ENCODE measurements at places on chromosomes 12 and 14.

- DNase-seq: no peak
Observed at GRCh38 chr12:124652661-124653060, 85.2 kb upstream of the NCOR2 start.

DNA sequence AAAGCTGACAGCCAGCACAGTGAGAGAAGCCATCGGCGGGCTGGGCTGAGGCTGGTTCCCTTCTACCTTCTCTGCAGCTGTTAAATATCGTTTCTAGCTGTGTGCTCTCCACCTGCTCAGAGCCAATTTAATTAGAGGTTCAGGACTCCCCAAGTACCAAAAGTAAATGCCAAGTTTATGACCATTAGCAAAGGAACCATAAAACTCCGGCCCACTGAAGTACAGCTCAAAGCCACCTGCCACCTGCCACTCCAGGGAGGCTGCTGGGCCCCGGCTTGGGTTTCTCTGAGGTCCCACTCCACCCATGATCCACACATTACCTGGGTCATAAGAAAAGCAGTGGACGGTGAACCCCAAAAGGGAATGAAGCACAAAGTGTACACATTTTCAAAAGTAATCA is 272.8 kb downstream of the KSR2 start:
- DNase-seq: no peak

DNA sequence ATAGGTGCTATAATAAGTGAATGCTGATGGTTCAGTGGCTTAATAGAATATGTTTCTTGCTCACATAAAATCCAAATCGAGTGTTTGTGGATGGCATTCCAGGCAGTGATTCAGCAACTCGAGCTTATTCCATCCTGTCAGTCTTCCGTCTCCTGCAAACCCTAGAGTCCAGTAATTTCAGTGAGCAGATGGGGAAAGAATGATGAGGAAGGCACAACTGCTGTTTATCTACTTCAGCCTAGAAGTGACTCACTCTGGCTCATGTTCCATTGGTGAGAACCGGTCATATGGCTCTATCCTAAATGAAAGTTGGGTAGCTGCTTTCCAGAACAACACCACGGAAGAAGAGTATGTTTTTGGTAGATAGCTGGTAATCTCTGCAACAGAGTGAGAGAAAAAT is 421.8 kb upstream of the PDE3A start:
- DNase-seq: no peak

DNA sequence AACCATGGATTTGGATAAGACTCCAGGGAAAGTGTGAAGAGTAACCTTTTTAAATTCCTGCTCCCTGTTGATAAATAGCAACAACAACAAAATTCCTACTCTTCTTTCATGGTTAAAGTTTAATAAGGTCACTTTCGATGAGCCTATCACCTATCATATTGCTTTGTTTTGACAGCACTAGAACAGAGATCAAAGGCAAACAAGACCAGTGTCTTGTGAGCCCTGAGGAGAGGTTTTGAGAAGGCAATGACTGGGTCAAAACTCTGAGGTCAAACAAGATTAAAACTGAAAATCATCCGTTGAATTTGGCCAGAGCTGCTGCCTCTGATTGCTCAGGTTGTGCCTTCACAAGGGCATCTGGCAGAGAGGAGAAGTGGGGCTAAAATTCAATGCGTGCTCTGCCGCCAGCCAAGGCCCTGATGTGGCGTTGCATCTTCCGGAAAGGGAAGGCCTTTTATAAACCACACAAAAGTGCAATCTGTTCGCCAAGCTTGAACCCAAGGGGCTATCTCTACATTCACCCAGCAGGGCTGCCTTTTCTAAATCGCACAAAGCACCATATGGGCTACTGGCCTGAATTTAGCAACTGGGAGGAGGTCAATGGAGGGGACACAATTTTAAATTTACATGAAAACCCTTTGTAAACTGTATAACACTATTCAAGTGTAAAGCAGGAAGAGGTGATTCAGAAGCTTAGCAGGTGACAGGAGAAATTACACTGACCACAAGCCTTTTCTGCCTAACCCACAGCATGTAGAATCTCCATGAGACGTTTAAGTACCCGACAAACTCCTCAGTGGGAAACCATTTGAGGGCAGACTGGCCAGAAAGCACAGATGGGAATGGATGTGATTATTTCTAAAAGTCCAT is 140.8 kb downstream of the DAD1 start:
- DNase-seq: no peak

- no peak for DNase-seq
Observed at GRCh38 chr12:76929499-76929898, 50.7 kb upstream of the CSRP2 start.

DNA sequence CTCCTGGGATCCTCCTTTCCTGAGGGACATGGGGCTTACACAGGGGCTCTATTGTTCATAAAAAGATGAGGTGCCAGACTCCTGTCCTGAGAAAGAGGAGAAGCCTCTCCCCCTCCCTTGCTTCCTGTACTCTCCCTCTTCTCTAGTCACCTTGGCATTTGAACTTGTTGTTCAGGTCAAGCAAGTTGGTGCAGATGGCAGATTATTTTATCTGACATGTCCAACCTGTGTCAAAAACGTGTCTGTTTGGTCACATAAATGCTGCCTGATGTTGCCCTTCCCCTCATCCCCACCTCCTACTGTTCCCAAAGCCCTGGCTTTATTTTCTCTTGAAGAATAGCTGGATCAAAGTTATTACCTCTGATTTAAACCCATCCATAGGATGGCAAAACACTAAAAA is 154.8 kb downstream of the TMX1 start:
- no peak for DNase-seq

DNA sequence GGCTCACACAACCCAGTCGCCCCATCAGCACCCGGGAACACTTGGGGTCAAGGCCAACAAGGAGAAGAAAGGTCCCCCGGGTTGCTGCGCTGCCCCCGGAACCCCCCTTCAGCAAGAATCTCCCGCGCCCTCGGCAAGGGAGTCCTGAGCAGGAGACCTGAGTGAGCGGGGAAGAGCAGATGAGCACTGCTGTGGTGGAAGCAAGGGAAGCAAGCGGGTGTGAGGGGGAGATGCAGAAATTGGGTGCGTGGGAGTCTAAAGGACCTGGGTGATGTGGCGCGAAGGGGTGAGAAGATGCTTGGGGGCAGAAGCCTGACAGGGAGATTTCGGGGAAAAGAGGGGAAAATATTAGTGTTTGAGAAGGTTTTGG is 105.5 kb upstream of the PRB2 start:
- no peak for DNase-seq

GRCh38 chr12:3704512-3705353 is 48.2 kb downstream of the CRACR2A start:
- no peak for DNase-seq

DNA sequence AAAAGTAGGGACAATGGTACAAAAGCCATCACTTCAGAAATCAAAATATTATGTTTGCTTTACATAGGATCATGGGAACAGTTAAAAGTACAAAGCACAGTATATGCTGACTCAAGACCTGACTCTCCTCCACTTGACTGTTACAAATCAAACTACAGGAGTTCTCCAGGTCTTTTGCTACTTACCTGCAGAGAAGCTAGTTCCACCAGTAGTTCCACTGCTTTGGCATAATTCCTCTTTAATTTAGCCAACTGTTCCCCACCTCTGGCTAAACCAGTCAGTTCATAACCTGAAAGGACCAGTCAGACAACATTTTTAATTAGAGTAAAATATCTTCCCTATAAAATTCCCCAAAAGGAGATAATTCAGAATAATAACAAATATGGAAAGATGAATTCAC is 14.0 kb downstream of the ATP6V1D start:
- DNase-seq: no peak

DNA sequence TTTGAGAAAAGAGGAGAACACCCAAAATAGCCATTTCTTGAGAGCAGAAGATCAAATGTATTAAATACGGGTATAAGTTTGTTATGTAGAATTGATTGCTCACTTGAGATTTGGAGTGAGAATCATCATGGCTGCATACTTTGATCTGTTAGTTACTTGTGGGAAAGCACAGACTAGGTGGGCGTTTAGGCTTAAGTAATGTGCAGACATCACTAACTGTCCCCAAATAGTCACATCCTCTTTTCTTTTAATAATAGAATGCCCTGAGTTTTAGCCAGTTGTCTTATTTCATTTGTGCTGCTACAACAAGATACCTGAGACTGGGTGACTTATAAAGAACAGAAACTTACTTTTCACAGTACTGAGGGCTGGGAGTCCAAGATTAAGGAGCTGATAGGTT is 14.3 kb upstream of the GTF2A1 start:
- DNase-seq: no peak

- no peak for DNase-seq
Observed at GRCh38 chr12:46362895-46363581, 9.5 kb downstream of the SLC38A2 start.

DNA sequence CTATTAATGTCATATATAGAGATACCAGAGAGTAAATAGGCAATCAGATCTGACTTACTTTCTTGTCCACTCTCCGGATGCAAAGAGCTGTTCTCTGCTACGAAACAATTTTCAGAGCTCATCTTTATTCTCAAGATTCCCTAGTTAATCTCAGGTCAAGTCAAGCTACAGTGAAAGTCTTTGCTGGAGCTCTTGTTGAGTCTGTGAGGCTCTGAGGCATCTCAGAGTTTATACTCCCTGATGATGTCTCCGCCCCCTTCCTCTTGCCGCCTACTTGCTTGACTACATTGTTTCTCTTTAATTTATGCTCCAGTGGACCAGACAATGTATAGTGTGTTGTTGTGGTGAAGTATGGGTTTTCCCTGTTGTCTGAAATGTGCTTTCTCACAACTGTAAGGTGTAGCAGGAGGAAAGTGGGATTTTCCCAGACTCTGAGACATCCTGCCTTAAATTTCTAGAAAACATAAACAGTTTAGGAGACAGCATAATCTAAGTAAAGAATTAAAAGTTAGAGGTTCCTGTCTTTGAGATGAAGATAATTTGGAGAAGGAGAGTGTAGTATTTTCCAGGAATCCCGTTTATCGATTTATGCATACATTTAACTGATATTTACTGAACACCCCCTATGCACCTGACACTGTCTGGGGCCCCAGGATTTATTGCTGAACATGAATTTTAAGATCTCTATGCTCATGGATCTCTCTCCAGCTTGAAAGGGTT is at the start of gene CD69:
TSS of gene CD69 (minus strand) at position 203 of the 720 bp plus-strand sequence. CDS start at position 122, 81 bp downstream.
- DNase-seq: peak; percentile 71

GRCh38 chr12:75876832-75877762 is 154.5 kb downstream of the PHLDA1 start:
- no peak for DNase-seq

GRCh38 chr14:67251573-67252226 is 10.5 kb downstream of the PALS1 start:
- no peak for DNase-seq

All from transverse colon (tissue), 4 donors.